ENCODE measurements at places on chromosomes 12 and 14. TPM values are rescaled to one million over a fixed set of nuclear protein-coding genes. Genes with fewer than 3 reads are reported as not detected.

- DNase-seq, result peak; percentile 13
Measured at GRCh38 chr12:119154435-119154818, 24.3 kb upstream of the HSPB8 start.

CPNE6 gene
- total RNA-seq, result not detected

PRPH gene
- total RNA-seq, result 3.9 TPM

TMCC3 gene
- total RNA-seq, result 2.4 TPM

DLGAP5 gene
- 81.7 TPM for total RNA-seq

PAWR gene
- total RNA-seq, result 22.5 TPM

SPPL3 gene
- total RNA-seq, result 16.1 TPM

- DNase-seq, result no peak
Measured at GRCh38 chr12:51507178-51507577, 82.5 kb downstream of the SLC4A8 start.

GRCh38 chr12:76547526-76547925 is 12.0 kb downstream of the OSBPL8 start:
- DNase-seq, result no peak

SLCO1B1 gene
- total RNA-seq, result not detected

GRCh38 chr12:117518594-117519270 is 157.3 kb upstream of the NOS1 start:
- peak; percentile 47 for DNase-seq
